ENCODE measurements at places on chromosomes 11 and 22.

DNA sequence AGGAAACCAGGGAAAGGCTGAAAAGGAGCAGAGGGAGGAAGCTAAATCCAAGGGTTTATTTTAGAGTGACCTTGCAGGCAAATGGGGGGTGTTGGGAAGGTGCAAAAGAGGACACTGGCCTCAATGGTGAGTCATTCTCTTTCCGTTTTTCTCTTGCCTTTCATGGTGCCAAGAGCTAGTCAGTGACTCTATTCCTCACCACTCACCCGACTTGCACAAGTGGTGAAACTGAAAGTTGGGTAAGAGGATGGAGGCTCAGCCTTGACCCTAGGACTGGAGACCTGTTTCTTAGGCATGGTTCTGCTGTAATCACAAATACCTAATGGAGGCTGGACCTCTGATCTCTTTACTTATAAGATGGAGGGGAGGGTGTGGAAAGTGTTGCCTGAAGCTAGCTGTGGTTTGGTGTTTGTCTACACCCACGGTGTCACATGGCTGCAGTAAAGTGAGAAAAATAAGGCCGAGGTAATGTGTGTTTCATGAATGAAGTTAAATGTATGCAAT, 67.3 kb upstream of the CREB3L1 start:
- no peak for DNase-seq

- no peak for DNase-seq
Measured at GRCh38 chr22:19678949-19679521, 35.3 kb upstream of the SEPTIN5 start.

GRCh38 chr22:24380220-24380904, 47.0 kb upstream of the ADORA2A start:
- DNase-seq, result no peak

- DNase-seq, result no peak
Measured at GRCh38 chr22:40263191-40263590, 83.1 kb upstream of the ADSL start.

DNA sequence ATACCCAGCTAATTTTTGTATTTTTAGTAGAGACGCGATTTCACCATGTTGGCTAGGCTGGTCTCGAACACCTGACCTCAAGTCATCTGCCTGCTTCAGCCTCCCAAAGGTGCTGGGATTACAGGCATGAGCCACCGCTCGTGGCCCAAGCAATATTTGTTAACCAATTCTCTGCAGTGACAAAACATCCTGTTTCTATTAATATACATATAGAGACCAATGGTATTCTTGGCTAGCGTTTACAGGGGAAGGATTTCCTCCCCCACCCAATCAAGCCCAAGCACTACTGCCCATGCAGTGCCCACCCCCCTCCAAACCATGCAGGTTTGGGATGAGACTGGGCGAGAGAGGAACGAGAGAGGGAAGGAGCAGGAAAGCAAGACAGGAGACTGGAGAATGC, 53.1 kb downstream of the APOL3 start:
- no peak for DNase-seq

- no peak for DNase-seq
Measured at GRCh38 chr22:40105755-40106154, 72.0 kb upstream of the TNRC6B start.

DNA sequence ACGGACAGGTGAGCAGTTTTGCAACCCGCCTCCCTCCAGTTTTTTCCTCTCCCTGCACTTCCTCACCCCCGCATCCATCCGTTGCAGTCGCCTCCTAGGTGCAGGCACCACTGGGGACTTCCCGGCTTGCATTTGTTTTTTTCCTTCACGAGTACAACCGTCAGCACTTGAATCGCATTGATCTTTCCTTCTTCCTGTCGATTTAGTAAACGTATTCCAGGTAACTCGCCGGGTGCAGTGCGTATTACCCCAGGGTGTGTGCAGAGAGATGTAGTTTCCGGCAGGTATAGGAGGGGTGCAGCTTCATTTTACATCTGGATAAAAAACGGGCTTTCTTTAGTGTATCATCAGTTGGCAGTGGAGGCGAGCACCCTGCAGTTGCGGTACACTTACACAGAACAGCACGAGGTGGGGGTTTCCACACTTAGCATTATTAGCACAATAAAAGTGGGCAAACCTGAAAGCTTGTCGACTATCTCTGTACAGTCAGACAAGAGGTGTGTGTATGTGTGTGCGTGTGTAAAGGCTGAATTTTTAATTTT, at the start of gene SORL1-AS1:
TSS of gene SORL1-AS1 (minus strand) at position 359 of the 542 bp plus-strand sequence.
- DNase-seq, result no peak

DNA sequence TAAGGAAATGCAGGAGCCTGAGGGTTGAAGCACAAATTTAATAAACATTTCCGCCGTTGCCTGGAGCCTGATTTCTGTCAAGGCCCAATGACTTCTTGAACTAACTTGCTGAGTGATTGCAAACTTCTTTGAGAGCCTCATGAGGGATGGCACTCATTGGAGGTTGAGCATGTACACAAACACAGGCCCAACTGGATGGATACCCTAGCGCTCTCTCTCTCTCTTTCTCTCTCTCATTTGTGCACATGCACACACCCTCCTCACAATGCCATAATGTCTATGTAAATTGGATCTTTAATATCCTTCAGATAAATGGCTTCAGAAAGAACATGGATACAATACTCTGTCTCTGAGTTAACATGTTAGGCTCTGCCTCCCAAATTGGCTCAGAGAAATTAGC, 597.7 kb upstream of the CADM1 start:
- no peak for DNase-seq

GRCh38 chr22:36734171-36735058, 30.9 kb upstream of the CACNG2 start:
- no peak for DNase-seq

DNA sequence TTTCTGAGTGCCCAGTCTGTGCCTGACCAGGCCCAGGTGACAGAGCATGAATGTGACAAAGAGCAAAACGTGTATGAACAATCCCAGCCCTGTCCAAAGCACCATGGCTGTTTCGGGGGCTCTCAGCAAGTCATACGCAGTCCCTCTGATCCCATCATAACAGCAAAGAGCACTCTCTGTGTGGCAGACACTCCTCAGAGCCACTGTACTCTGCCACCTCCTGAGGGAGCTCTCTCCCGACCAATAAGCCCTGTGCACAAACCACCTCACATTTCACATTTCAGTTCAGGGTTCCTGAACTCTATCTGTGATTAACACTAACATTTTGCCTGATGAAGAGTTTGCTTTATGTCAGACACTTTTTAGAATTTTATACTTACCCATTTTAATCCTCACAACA, 6.6 kb downstream of the DGCR2 start:
- no peak for DNase-seq

DNA sequence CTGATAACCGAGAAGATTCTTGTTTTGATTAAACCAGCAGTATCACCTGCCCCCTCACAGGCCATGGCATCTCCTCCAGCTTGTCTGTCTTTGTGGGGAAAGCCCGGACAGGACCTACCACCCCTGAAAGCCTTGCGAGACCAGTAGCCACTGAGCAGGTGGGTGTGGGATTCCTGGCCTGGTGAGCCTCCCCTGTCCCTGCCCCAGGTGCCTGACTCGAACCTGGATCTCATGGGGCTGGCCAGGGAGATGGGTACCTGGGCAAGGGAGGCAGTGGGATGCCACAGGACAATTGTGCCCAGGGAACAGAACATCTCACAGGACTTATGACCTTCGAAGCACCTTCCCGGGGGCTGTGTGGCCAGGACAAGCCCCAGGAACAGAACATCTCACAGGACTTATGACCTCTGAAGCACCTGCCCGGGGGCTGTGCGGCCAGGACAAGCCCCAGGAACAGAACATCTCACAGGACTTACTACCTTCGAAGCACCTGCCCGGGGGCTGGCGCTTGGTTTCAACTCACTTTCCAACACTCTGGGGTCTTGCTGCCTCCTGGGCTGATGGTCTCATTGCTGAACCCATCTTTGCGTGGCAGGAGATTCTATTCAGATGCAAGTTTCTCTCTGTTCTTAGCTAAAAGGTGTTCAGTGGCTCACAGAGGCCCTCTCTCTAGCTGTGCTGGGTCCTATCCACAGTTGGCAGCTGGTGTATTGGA, 854.5 kb downstream of the BRD1 start:
- no peak for DNase-seq

GRCh38 chr22:30564045-30564760, 10.3 kb downstream of the GAL3ST1 start:
- DNase-seq, result no peak

- DNase-seq, result no peak
Measured at GRCh38 chr11:99693941-99694492, 673.3 kb downstream of the CNTN5 start.

- no peak for DNase-seq
Measured at GRCh38 chr11:128872094-128872493, 5.0 kb upstream of the KCNJ1 start.

DNA sequence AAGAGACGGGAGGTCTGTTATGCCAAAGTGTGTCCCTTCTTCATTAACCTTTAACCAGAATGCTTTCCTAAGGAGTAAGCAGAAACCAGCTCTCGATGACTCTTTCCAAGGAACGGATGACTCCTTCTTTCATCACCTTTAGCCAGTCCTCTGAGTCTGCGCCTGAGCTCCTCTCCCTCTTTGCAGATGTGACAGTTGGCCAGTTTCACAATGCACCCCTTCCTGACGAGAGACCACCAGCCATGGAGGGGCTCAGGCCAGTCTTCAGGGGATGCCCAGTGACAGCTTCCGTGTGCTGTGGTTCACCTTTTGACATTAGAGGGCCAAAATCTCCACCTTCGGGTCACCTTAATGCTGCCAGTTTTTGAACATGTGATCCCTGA, 826.1 kb downstream of the TBC1D22A start:
- no peak for DNase-seq
